T-helper 1 cell (primary cell): ENCODE measurements at places on chromosomes 1 and 21.

DNA sequence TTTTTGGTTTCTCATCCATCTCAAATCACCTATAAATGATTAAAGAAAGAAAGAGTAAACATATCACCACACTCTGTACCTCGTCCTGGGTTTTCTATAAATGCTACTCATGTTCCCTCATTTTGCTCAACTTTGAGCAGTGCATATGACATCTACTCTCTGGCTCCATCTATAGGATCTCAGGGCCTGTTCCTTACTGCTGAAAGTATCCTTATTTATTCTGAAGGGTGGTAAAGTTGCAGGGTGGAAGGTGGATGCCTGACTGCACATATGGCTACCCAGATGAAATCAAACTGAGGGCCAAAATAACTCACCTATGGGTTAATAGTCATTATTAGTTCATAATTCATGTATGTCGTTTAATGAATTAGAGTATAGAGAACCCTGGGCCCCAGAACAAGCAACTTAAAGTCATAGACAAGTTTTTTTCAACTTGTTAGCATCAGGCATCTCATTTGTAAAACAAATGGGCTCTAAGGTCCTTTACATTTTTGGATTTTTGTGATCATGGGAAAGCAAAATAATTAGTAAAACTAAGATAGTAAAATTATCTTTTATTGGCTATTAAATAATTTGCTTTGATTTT lies 46.5 kb downstream of the NCF2 start:
- no peak for DNase-seq

GRCh38 chr1:169326261-169326955 lies 41.2 kb downstream of the NME7 start:
- DNase-seq: no peak

- DNase-seq: no peak
Measured at GRCh38 chr1:233617025-233617424, 3.1 kb downstream of the KCNK1 start.

- DNase-seq: peak; percentile 4
Measured at GRCh38 chr1:242017580-242018233, 18.8 kb upstream of the MAP1LC3C start.

DNA sequence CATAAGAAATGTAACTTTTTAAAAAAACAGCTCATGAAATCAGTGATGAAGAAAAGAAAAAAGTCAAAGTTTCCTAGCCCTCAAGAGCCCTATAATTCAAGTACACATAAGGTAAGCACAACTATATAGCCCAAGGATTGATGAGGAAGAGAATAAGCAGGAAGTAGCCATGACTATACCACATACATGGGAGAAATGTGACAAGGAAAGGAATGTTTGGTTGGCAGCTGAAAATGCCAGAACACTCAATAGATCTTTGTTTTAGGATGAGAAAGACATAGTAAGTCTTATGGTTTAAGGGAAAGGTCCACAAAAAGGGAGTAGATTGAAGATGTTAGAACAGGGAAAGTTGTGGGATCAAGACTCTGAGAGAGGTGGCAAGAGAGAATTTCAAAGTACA lies 5.7 kb downstream of the DOCK7 start:
- no peak for DNase-seq

GRCh38 chr1:154798645-154799044 lies 71.4 kb downstream of the KCNN3 start:
- no peak for DNase-seq
